ENCODE measurements at places on chromosomes 4 and X.

DNA sequence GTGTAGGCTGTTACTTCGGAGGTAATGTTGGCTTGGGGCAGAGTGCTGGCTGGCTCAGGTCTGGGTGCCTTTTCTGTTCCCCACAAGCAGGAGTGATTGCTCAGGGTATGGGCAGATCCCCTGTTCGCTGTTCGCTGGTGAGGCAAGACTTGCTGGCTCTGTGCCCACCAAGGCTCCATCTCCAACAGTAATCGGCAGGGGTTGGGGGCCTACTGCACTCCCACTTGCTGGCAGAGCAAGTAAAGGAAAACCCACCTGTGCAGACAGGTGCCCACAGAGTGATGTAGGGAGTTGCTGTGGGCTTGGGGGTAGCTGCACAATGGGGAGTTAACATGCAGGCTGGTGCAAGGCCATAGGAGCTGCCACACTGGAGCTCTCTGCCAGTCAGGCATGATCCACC lies 8.0 kb upstream of the TMSB15C start:
- no peak for DNase-seq

- DNase-seq = no peak
These were observed 139.9 kb upstream of the ETNPPL start for GRCh38 chr4:108902769-108903168.

DNA sequence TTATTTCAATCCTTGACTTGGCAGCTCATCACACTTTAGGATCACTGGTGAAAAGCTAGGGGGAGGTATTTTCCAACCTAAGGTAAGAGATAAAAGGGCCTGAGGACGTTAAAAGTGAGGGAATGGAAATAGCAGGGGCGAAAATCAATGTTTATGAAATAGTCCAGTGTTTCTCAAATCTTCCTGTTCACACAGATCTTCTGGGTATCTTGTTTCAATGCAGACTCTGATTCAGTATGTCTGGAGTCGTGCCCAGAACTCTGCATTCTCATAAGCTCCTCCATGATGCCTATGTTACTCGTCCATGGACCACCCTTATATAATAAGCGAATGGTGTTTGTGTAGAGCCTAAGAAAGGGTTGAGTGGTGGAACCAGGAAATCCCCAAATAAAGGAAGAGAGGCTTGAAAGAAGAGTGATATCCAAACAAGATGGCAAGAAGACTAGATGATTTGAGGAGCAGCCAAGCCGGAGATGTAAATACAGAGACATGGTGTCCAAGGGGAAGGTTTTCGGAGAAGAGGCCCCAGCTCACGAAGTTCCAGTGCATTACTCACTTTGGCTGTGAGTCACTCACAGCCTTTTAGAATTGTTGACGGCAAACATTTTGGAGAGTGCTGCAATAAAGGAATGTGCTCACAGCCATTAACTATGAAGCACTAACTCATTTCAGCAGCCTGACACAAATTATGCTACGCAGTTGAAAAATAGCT lies 215.6 kb upstream of the PPARGC1A start:
- no peak for DNase-seq

DNA sequence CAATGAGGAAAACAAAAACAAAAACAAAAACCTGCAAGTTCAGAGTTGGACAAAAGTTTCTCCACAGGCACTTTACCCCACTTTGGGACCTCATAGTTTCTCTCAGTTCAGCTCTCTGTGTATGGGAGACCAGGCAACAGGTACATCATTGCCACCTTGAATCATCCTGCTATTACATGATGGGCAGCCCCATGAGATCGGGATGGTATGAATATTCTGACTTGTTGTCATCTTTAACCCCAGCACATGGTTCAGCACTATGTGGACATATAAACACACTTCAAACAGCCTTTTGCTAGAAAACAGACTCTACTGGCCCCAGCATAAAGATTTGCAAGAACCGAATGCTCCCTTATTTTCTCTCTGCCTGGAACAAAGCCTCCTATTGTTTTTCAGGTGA lies 176.9 kb upstream of the SCML1 start:
- no peak for DNase-seq

DNA sequence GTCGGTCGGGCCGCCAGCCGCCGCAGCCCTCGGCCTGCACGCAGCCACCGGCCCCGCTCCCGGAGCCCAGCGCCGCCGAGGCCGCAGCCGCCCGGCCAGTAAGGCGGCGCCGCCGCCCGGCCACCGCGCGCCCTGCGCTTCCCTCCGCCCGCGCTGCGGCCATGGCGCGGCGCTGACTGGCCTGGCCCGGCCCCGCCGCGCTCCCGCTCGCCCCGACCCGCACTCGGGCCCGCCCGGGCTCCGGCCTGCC lies 213 bp downstream of the NFKB1 start:
- DNase-seq = no peak

DNA sequence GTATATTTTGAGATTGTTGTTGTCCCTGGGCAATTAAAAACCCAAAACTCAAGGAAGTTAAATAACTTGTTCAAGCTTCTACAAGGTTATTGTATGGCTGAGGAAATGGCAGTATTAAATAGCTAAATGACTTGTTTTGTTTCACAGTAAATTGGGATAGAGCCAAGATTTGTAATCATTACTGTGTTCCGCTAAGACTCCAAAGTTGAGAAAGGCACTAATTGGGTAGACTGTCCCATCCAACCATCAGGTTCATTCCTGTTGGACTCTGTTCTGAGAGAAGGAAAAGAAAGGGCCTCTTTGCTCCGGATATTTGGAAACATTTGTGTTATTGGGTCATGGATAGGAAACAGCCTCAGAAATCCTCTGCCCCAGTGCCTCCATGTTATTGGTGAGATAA lies 82.2 kb downstream of the DCLK2 start:
- DNase-seq = no peak

DNA sequence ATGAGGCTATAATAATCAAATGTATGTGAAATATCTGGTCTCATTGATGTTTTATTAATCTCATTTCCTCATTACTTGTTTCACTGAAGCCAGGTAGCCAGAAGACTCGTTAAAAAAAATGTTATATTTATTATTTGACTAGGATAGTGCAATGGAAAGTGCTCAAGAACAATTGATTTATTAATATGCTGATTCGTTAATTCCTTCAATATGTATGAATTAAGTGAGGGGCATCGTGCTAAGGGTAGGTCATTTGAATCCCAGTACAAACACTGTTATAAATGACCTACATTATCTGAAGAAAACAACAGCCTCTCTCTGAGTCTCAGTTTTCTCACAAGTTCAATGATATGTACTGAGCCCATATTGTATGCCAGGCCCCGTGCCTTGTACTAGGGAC lies 214.2 kb upstream of the GPRIN3 start:
- no peak for DNase-seq

DNA sequence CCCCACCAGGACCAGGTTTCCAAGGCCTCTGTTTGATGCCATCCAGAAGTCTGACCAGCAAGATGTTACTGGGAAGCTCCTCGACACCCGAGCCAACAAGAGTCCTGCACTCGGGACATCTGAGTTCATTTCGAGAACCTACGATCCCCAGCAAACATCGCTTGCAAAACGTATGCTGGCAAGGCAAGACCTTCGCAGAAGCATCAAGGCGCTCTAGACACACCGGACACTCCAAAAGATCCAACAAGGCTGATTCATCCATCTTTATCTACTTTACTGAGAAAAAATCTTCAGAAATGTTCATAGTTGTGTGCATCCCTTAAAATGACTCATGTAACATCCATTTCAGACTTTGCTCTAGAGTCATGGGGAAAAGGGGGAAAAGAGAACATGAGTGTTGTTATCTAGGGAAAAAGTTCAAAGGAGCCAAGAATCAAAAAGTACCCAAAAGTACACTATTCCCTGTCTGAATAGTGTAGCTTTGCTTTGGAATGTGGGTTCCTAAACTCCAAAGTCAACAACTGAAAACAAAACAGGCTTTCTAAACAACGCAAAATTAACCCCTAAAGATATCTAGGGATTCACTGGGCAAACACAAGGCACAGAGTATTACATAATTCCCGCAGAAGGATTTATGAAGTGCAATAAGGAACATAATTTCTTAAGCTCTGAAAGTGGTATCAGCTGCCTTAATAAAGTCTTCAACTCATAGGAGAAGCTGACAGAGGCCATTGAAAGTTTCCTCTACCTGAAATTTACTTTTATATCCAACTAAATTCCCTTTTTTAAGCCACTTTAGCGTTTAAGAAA lies 1.6 kb downstream of the SH3RF1 start:
- no peak for DNase-seq

All from activated T-helper 1 cell treated with Interleukin-2 at 50 U/mL for 16 hours (primary cell).